Cerebellar nuclear complex (tissue), 1 donor: ENCODE measurements at places on chromosomes 3 and 15.

DNA sequence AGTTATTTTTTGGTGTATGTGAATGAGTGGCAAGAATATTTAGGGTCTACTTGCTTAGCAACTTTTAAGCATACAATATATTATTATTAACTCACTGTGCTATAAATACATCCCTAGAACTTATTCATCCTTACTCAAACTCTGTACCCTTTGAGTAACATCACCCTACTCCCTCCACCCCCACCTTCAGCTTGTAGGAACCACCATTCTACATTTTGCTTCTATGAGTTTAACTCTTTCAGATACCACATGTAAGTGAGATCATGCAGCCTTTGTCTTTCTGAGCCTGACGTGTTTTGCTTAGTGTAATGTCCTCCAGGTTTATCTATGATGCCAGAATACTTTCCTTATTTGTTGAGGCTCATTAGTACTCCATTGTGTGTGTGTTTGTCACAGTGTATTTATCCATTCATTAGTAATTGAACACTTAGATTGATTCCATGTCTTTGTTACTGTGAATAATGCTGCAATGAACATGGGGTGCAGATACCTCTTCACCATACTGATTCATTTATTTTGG is 526.9 kb downstream of the PYDC2 start:
- no peak for DNase-seq

DNA sequence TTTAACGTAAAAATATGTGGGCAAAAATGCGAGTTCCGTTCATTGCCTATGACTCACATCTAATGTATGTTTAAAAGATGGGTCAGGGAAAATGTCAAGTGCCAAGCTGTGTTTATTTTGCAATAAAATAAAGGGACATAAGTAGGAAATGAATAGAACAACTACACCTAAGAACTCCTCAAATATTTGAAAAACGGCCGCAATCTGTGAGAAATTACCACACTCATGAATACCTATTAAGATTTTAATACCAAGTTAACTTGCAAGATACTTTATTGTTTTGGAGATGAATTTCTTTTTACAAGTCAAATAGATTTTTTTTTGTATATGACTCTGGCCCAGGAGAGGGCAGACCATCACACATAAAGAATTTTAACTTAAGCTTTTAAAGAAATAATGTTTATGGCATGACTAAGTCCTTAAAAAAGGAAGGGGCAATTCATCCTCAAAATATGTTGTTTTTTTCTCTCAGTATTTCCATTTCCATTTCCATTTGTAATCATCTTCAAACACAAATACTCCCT is 152.7 kb downstream of the SUCNR1 start:
- no peak for DNase-seq

- no peak for DNase-seq
Observed at GRCh38 chr3:4983739-4984510, 4.7 kb downstream of the BHLHE40 start.

GRCh38 chr3:141735770-141736465 is 2.2 kb upstream of the RNF7 start:
- no peak for DNase-seq

DNA sequence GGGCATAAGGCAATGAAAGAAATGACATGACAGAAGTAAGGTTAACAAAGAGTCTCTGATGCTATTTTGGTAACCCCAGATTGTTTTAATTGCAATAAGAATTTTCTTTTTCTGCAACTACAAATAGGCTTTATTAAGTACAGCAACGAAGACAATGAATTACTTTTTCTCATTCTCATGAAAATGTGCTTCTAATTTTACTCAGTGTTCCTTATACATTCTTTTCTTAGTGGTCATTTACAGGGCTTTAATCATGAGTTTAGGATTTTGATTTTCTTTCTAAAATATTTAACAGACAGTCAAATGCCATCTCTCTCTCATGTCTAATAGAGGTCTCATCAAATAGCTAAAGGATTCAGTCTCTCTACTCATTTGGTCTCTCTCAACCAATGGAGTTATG is 452.1 kb downstream of the RAP2B start:
- no peak for DNase-seq

- no peak for DNase-seq
Observed at GRCh38 chr3:12620729-12621128, 43.2 kb downstream of the RAF1 start.

DNA sequence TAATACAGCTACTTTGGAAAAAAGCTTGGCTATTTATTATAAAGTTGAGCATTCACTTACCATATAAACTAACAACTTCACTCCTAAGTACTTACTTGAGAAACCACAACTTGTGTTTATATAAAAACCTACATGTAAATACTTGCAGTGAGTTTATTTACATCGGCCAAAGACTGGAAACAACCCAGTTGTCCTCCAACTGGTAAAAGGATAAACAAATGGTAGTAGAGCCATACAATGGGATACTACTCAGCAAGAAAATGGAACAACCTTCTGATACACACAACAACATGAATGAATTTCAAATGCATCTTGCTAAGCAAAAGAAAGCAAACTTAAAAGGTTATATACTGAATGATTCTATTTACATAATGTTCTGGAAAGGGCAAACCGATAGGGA is 63.7 kb downstream of the SLC7A14 start:
- DNase-seq, result no peak
